ENCODE measurements at places on chromosomes 16 and 17.

GRCh38 chr17:58020401-58020800, 13.4 kb upstream of the SRSF1 start:
- no peak for DNase-seq

- DNase-seq = no peak
Measured at GRCh38 chr16:65316808-65317207, 194.9 kb upstream of the CDH11 start.

GRCh38 chr16:55809851-55810250, 23.0 kb downstream of the CES1 start:
- DNase-seq = no peak

DNA sequence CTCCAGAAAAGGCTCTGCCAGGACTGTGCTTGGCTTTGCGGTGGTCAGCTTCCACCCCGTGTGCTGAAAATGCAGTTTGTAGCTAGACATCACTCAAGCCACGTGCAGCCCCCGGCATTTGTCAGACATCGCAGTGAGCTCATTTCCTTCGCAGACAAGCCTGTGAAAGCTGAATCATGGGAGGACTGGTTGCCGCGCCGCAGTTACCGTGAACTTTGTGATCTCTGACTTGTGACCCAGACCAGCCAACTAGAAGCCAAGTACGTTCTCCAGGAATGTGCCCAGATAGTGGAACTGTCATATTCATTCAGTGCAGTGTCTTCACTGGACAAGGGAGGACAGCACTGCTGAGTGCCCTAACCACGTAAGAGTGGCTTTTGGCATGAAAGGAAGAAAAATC, 58.1 kb downstream of the NDE1 start:
- DNase-seq = no peak

GRCh38 chr16:583815-584591, 5.9 kb upstream of the RAB40C start:
- DNase-seq = peak; percentile 21

- DNase-seq = no peak
Measured at GRCh38 chr16:56944954-56945839, 13.3 kb downstream of the HERPUD1 start.

DNA sequence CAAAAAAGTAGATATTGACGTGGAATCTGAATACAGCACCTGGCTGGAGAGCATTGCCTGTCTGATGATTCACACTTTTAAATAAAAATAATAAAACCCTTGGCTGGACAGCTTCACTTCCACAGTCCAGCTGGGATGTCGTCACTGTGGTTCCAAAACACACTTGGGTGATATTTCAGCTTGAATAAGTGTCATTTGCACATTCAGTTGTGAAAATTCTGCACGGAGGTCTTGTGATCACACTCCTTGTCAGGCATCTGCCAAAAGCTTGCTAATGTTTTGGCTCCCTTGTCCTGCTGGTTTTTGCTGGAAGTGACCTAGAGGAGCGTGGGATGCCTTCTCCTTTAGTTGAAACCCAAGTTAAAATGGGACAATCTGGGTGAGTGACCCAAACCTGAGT, 60.7 kb downstream of the PCTP start:
- no peak for DNase-seq
